Regular cardiac myocyte (primary cell): ENCODE measurements at places on chromosomes 6 and 20. TPM values are rescaled to one million over a fixed set of nuclear protein-coding genes. Genes with fewer than 3 reads are reported as not detected.

Gene ZBTB12
- total RNA-seq, result 4.2 and 4.6 TPM in 2 replicates

Gene C6orf120
- 44.7 and 44.8 TPM in 2 replicates for total RNA-seq

Gene TBC1D32
- 10.5 and 20.6 TPM in 2 replicates for total RNA-seq

Gene GNL1
- 50.7 and 52.1 TPM in 2 replicates for total RNA-seq

Gene WFDC11
- total RNA-seq, result not detected in 2 replicates

Gene RING1
- total RNA-seq, result 22.8 TPM in 2 replicates

Gene BMP2
- 4.8 and 6.7 TPM in 2 replicates for total RNA-seq

Gene LY6G6D
- not detected in 2 replicates for total RNA-seq

Gene PSORS1C2
- not detected in 2 replicates for total RNA-seq

Gene TTK
- total RNA-seq, result 6.2 and 37.6 TPM in 2 replicates

Gene AFDN
- total RNA-seq, result 32.2 and 54.1 TPM in 2 replicates

Gene SLC35D3
- total RNA-seq, result under 0.01 TPM in 1 of 2 replicates, not detected in the other

Gene CYP39A1
- under 0.01 and 1.1 TPM in 2 replicates for total RNA-seq

Gene AGPAT1
- 17.8 and 20.3 TPM in 2 replicates for total RNA-seq
